ENCODE measurements at places on chromosomes 4 and X.

GRCh38 chr4:20386906-20387305 lies 135.2 kb downstream of the SLIT2 start:
- DNase-seq, result no peak

GRCh38 chrX:115419069-115419468 lies 129.6 kb downstream of the LUZP4 start:
- no peak for DNase-seq

GRCh38 chr4:101696276-101697010 lies 94.1 kb upstream of the BANK1 start:
- no peak for DNase-seq

- DNase-seq, result no peak
Measured at GRCh38 chrX:80432863-80433262, 12.6 kb downstream of the TENT5D start.

DNA sequence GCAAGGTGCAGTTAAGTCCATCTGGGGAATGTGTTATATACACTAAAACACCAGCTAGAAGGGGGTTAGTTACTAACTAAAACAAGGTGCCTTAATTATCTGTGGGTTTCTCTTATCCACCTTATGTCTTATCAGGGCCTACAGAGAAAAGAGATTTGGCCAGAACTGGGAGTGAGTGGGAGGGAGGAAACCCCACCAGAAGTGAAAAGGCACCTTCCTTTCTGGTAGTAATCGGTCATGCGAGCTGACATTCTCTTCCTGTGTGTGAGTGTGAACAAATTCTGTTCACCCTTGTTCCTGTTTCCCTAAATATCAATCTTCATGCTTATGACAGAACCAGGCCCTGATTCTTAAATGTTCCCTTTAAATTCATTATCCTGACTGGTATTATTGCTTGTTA lies 43.5 kb downstream of the SRPX2 start:
- DNase-seq, result no peak

DNA sequence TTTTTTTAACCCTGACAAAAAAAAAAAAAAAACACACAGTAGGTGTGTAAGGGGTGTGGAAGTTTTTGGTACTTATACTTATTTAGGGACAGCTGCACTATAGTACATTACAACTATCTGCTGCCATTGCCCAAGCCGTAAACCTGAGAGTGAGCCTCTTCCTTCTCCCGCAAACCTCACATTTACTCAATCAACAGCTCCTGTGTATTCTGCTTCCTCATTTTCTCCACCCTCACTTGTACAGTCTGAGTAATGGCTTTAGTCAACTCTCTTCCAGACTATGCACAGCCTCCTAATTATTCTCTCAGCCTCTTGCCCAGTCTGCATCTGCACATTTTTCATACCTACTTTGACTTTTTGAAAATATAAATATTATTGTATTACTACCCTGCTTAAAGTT lies 362.0 kb downstream of the ADAM29 start:
- DNase-seq, result no peak

DNA sequence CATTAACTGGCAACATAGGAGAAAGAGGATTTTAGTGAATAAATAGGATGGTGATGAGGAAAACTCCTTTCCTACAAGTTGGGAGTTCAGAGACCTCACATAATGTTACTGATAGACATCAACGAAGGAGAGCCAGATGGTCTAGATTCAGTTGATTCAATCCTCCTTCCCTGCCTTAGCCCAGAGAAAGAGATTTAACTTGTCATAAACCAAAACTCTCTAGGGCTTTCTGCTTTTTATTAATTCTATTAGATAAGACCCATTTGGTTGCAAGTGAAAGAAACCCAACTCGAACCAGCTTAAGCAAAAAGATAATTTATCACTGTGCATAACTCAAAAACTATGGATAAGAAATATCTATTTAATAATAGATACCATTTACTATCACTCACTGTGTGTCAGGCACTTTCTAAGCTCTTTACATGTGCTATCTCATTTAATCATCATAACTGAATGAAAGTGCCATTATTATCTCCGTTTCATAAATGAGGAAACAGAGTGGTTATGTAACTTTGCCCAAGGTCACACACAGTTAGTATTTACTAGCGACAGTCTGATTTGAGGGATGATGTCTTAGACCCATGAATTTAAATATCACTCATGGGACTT lies 4.3 kb upstream of the UNC5C start:
- DNase-seq, result no peak

DNA sequence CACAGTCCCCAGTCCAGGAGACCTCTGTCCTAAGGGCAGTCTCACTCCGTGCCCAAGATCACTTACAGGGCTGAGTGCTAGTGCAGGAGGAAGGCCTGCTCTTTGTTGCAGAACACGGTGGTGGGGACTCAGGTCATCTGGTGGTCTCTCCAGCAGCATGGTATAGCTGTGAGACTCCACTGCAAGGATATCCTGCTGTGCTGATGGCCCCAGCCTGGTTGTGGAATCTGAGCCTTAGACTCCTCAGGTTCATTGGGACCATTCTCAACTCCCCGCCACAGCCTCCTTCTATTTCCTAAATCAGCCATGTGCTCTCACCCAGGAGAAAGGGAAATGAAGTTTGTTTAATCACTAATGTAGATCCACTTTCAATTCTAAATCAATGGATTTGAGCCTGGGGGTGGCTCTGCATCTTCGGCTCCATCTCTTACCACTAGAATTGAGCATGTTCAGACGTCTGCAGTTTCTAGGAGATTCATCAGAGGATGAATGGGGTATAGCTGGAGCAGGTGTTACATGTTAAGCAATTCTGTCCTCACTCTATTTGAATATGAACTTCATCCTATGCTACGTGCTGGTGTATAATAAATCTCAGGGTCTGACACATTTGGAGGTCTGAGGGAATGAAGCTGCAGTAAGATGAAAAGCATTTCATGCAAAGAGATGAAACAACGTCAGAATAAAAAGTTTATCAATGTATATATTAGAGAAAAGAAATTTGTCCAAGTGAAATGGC lies 189.2 kb downstream of the MGST2 start:
- DNase-seq, result no peak
